Hippocampal formation (tissue), 2 donors: ENCODE measurements at places on chromosomes 1 and 21.

- DNase-seq: no peak
Observed at GRCh38 chr1:109997867-109998229, 13.3 kb downstream of the AHCYL1 start.

DNA sequence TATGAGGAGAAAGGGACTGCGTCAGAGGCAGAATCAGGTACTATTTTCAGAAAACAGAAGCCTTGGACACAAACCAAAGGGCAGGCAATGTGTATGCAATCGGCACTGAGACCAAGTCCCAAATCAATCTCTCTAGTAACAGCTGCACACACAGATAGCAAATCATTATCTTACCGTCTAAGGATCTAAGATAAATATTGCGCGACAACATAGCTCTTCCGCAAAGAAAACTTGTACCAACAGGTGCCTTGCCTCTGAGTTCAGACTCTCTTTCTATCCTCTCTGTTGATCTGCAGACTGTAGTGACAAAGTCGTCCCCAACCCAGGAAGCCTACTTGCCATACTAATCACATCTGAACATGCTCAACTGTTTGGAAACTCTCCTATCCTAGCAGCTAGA, 22.6 kb upstream of the SAMD13 start:
- DNase-seq: no peak

DNA sequence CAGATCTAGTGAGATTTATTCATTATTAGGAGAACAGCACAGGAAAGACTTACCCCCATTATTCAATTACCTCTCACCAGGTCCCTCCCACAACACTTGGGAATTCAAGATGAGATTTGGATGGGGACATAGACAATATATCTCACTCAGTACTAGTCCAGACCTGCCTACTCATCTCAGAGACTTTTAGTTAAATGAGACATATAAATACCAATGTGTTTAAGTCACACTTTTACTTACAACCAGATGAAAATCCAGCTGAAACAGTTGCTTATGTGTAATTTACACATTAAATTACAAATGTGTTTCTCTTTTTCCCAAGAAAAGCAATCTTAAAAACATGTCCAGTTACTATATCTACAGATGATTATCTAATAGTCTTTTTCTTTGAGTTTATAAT, 1145.6 kb downstream of the KCNT2 start:
- DNase-seq: no peak

GRCh38 chr1:201566933-201567801, 28.2 kb downstream of the NAV1 start:
- DNase-seq: no peak

- no peak for DNase-seq
Observed at GRCh38 chr1:245380790-245381535, 226.2 kb downstream of the KIF26B start.

GRCh38 chr1:29706936-29707335, 470.6 kb downstream of the PTPRU start:
- DNase-seq: no peak

- peak; percentile 21 for DNase-seq
Observed at GRCh38 chr1:93681101-93681988, at the start of gene BCAR3. TSS of gene BCAR3 (minus strand) at chr1:93681837. CDS start at chr1:93674930, 6,907 bp downstream.

- DNase-seq: no peak
Observed at GRCh38 chr1:2882966-2883696, 81.6 kb upstream of the TTC34 start.

DNA sequence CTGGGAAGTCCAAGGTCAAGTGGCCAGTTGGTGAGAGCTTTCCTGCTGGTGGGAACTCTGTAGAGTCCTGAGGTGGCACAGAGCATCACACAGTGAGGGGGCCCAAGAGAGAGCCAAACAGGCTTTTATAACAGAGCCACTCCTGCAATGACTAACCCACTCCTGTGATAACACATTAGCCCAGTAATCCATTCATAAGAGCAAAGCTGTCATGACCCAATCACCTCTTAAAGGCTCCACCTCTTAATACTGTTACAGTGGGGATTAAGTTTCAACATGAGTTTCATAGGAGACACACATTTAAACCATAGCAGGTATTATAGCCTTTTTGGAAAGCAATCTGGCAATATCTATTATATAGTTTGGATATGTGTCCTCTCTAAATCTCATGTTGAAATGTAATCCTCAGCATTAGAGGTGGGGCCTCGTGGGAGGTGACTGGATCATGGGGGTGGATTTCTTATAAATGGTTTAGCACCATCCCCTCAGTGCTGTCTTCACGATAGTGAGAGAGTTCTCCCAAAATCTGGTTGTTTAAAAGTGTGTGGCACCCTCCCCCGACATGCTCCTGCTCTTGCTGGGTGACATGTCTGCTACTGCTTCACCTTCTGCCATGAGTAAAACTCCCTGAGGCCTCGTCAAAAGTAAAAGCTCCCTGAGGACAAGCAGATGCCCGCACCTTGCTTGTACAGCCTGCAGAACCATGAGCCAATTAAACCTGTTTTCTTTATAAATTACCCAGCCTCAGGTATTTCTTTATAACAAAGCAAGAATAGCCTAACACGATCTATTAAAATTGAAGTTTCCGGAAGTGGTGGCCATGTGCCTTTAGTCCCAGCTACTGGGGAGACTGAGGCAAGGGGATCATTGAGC, 64.5 kb downstream of the CD58 start:
- no peak for DNase-seq

DNA sequence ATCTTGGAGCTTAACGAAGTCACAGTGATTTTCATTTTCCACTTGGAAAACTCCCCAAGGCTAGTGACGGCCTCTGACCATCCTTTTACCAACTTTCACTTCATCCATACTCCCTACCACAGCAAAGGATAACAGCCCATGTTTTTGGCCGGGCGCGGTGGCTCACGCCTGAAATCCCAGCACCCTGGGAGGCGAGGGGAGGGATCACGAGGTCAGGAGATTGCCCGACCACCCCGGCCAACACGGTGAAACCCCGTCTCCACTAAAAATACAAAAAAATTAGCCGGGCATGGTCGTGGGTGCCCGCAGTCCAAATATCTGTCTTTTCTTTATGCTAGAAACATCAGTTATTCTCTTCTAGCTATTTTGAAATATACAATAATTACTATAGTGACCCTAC, 7.3 kb downstream of the ASPM start:
- DNase-seq: no peak

DNA sequence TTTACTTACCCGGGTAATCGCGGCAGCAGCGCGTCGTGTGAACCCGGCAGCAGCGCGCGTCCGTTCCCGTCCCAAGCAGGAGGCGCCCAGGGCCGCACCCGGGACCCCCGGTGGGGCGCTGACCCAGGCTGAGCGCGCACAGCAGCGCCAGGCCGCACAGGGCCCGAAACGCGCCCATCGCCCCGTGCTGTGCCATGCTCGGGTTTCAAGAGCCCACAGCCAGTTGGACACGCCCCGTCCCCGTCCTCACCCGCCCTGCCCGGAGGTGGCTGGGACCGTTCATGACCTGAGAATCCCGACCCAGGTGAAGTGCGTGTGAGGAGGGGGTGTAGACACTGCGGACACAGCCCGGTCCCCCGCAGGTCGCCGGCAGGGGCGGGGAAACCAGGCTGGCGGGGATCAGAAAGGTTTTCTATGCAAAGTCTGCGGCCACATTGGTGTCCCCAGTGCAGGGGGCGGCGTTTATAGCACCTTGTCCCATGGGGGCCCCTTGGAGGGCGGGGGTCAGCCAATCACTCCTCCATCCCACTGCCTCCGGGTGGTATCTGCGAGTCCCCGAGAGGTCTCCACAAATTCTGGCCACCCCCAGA, at the start of gene TNFRSF18:
TNFRSF18 (minus strand) TSS at position 217 of the 590 bp plus-strand sequence; CDS start at position 196, 21 bp downstream.
- DNase-seq: no peak

DNA sequence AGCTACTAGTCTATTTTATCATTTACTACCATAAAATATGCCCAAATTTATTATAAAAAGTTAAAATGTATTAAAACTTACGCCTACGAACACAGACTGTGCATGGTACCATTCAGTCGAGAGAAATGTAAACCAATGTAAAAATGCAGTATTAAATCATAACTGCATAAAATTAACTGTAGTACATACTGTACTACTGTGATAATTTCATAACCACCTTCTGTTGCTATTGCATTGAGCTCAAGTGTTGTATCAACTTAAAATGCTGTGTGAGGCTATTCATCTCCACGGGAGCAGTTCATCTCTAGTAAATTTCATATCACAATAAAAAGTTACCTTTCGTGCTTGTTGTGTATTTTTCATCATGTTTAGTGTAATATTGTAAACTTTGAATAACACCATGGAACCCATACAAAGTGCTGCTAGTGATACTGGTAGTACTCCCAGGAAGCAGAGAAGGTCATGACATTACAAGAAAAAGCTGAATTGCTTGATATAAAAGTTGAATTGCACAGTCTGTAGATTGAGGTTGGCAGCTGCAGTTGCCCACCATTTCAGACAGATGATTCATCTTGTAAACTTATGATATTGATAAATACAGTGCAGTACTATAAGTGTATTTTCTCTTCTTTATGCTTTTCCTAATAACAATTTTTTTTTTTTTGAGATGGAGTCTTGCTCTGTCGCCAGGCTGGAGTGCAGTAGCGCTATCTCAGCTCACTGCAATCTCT, 19.0 kb upstream of the CENPF start:
- DNase-seq: no peak

DNA sequence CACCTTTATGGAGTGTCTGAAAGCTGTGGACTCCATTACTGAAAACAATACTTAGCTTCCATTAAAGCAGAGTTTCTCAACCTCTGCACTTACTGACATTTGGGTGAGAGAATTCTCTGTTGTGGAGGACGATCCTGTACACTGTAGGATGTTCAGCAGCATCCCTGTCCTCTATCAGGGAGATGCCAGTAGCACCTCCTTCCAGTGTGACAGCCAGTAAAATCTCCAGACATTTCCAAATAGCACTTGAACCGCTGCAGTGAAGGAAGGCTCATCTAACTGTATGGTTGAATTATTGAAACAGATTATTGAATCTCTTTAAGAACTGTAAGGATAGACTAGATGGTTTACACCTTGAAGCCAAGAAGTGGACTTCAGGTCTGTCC, 3.1 kb downstream of the PRDM2 start:
- no peak for DNase-seq

GRCh38 chr1:205020466-205020865, 22.5 kb upstream of the CNTN2 start:
- DNase-seq: no peak

DNA sequence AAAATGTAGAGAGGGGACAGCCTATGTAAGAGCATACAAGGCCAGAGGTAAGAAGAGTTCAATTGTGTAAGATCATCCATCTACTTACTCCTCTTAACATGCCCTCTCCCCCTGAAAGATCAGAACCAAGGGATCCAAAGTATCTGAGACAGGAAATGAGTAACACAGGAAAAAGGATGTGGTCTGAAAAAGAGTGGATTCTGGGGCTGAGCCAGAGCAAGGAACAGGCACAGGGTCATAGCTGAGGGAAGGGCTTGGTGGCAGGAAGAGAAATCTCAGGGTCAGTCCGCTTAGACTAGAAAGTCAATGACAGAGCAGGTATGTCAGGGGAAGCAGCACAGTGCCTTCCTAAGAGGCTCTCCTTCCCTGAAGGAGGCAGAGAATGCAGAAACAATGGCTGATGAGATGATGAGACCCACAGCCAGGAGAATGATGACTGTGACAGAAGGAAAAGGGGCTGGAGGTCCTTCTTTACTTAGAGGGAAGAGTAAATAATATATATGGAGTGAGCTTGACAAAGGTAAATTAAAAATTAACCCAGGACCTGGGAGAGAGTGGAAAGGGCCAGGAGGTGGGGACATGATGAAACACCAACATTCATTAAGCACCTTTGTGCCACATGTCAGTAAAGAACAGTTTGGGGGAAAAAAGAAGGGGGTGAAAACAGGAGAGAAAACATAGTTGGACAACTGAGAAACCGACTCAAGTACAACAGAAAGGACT, 26.2 kb upstream of the A3GALT2 start:
- DNase-seq: no peak

GRCh38 chr1:52455686-52456085, 51.3 kb downstream of the PRPF38A start:
- no peak for DNase-seq

DNA sequence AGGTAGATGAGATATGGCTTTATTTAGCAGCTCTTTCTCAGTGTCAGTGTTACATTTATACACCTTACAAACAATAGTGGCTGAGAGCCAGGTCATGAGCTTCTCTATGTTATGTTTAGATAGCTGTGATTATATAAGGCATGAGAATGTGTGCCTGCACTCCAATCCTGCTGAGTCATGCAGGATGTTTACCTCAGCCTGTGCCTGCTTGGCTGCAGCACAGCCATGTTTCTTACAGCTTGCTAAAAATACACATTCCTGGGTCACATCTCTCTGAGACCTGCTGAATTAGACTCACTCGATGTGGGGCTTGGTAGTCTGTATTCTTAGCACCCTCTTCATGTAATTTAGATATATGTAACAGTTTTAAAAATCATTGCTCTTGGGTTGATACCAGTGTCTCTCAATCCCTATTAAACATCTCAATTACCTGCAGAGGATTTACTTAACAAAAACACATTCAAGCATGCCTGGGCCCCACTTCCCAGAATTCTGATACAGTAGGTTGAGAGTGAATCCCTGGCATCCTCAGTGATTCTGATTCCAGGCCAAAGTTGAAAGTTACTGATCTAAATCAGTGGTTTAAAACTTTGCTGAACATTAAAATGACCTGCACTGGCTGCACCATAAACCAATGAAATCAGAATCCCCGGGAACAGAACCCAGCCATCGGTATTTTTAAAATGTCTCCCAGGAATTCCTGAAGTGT, 107.5 kb downstream of the GDAP2 start:
- DNase-seq: no peak

DNA sequence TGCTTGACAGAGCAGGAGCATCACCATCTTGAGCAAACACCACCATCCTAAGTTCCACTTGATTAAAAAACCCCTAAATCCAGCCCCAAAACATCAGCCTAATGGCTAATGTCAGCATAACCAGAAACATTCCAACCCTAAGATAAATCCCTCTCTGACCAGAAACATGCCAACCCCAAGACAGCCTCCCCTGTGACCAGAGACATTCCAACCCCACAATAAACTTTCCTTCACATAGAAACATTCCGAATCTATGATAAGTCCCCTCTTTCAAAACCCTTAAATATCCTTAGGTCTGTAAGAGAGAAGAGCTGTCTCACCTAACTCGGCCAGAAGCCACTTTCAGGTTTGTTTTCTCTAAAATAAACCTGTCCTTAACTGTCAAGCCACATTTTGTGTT, 17.4 kb upstream of the SLC2A5 start:
- no peak for DNase-seq

GRCh38 chr1:57066980-57067610, 101.3 kb upstream of the C8B start:
- no peak for DNase-seq

- DNase-seq: no peak
Observed at GRCh38 chr1:154416471-154417337, 11.6 kb downstream of the IL6R start.

- DNase-seq: no peak
Observed at GRCh38 chr21:32131164-32131563, 147.7 kb downstream of the MIS18A start.

GRCh38 chr1:231200388-231201031, 38.7 kb downstream of the TRIM67 start:
- DNase-seq: no peak
